Transverse colon (tissue), 4 donors: ENCODE measurements at places on chromosomes 5 and 9.

DNA sequence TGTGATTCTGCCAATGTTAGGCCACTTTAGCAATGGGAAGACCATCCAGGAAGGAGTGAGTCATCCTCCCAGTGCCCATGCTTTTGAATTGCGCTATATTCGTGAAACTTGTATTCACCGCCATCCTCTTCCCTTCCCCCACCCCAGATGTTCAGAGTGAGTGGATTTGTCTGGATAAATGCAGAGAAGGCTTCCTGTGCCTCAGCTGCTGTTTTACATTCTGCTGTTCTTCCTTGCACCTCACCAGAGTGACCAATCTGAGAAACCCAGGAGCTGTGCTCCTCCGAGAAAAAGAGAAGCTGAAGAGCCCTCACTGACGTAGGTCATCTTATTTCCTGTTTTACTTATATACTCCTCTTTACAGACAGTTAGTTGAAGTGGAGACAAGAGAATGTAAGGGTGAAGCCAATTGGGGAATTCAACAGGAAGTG, 24.6 kb upstream of the SVEP1 start:
- DNase-seq: no peak

GRCh38 chr5:172407241-172407691, 47.1 kb downstream of the SH3PXD2B start:
- no peak for DNase-seq

- DNase-seq: no peak
Observed at GRCh38 chr5:38831909-38832308, 13.9 kb upstream of the OSMR start.

DNA sequence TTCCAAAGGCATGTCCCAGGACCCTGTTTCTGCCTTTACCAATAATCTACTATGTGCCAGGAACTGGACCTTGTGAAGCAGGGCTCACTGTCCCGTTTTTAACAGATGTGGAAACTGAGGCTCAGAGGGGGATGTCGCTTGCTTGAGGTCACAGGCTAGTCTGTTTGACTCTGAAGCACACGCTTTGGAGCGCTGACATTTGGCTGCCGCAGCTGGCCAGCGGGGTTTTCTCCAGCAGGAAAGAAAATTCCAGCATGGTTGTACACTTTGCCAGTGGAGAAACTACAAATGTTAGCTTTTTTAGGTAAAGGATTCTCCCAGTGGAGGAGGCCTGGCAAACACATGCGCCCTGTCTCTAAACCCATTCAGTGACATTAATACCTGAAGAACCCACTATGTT, 50.5 kb downstream of the SH3PXD2B start:
- no peak for DNase-seq

- no peak for DNase-seq
Observed at GRCh38 chr5:94891972-94892371, 273.5 kb downstream of the SLF1 start.

DNA sequence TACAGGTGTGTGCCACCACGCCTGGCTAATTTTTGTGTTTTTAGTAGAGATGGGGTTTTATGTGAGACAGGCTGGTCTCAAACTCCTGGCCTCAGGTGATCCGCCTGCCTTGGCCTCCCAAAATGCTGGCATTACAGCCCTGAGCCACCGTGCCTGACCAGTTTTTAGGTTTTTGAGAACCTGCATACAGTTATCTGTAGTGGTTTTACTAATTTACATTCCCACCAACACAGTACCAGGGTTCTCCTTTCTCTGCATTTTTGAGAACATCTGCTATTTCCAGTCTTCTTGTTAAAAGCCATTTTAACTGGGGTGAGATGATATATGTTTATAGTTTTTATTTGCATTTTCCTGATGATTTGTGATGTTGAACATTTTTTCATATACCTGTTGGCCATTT, 12.8 kb downstream of the DMXL1 start:
- no peak for DNase-seq

- no peak for DNase-seq
Observed at GRCh38 chr5:39765366-39765765, 340.6 kb upstream of the DAB2 start.

DNA sequence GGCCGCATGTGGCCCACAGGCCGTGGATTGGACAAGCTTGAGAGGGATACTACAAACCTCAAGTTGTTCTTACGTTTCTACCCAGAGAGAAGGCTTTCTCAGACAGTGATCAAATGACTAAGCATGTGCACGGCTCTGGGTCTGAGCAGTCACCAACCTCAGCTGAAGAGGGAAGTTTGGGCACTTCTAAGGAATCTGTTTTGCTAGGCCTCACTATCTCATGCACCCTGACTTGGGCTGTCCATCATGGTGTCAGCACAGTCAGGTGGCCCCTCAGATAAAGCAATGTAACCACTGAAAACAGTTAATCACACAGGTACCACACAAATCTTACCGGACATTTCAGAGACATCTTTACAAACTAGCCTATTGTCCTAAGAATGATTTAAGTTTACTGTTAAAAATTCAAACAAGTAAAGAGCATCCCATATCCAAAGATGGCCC, 24.6 kb downstream of the CSF2 start:
- no peak for DNase-seq

- peak; percentile 67 for DNase-seq
Observed at GRCh38 chr9:75111019-75111622, 22.8 kb downstream of the OSTF1 start.

DNA sequence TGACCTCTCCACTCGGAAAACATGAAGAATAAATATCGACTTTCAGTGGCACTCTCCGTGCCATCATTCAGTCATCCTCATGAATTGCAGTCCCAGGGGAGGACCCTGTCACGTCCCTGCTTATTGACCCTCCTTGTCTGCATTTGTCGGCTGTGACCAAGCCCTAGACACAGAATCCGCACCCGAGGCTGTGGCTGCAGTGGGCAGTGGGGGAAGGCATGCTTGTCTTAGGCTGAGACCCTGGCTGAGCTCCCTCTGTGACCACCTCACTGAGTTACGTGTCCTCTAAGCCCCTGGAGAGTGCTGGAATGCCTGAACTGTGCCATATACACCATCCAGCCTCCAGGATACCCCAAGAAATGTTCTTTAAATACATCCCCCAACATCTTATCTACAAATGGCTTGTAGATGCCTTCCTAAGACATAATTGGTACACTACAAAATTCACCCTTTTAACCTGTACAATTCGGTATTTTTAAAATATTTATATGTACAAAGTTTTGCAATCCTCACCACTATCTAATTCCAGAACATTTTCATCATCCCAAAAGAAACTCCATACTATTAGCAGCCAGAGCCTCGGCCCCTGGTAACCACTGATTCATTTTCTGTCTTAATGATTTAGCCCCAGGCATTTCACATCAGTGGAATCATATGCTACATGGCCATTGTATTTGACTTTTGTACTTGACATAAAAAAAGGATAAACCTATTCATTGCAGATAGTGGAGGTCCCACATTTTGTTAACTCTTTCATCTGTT, 80.8 kb upstream of the ICE1 start:
- no peak for DNase-seq

DNA sequence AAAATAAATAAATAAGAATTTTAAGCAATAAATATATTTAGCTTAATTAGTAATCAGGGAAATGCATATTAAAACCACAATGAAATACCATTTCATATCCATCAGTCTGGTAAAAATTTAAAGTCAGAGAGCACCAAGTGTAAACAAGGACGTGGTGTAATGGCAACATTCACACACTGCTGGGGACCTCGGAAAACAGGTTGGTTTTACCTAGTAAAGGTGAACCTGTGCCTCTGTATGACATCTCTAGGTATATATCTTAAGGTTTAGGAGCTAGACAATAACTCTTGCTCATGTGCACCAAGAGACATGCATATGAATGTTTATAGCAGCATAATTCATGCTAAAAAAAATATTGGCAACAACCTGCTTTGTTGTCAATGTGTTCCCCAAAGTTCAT, 29.7 kb downstream of the FNBP1 start:
- no peak for DNase-seq

GRCh38 chr5:502325-503079, 21.7 kb downstream of the SLC9A3 start:
- DNase-seq: no peak

DNA sequence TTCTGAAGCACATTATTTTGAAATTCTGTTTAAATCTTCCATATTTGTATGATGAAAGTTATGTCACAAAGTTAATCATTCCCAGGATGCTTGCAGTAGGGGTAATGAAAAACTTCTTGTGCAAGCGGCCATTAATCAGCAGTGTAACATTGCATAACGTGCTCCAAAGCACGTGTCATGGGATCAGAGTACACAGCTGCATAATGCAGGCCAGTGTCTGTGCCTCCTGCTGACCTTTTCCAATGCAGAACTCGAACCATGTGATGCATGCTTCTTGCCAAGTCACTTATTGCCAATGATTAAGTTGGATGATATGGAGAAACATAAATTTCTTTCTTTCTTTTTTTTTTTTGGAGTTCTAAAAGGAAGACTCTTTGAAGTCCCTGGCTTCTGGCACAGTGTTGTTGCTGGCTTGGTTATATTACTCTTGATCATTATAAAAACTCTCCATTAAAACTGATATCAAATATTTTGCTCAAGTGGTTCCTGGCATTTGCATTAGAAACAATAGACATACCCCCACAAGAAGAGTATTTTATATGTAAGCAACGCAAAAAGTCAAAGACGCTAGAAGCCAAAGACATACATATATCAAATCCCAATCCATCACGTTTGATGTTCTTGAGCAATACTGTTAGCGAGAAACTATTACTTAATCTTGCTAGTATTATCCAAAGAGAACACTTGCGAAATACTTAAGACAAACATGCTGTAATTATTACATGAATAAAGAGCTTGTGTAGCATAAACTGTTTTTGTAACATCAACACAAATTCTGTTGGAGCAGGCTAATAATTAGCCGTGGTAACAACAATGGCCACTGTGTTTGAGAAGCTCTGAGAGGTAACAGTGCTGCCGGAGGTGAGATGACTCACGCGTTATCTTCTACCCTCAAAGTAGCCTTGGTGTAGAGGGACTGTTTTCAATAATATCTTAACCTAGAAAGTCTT, 164.2 kb downstream of the AUH start:
- DNase-seq: peak; percentile 85

DNA sequence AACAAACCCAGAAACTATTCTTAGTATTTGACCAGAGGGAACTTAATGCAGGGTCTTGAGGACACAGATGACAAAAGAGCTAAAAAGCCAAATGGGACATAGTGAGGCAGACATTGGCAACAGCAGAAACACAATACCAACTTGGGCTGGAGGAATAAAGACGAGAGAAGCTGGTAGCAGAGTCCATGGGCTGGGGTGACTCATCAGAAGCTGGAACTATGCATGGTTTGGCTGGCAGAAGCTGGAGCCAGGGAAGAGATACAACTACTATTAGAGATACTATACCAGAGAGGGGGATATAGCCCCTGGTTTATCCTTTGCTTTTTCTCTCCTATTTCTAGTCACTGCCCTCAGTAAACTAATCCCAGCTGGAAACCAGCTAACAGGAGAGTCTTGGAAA, 29.2 kb upstream of the DPYSL3 start:
- no peak for DNase-seq

GRCh38 chr9:115520646-115521045, 402.7 kb upstream of the TNC start:
- DNase-seq: no peak

DNA sequence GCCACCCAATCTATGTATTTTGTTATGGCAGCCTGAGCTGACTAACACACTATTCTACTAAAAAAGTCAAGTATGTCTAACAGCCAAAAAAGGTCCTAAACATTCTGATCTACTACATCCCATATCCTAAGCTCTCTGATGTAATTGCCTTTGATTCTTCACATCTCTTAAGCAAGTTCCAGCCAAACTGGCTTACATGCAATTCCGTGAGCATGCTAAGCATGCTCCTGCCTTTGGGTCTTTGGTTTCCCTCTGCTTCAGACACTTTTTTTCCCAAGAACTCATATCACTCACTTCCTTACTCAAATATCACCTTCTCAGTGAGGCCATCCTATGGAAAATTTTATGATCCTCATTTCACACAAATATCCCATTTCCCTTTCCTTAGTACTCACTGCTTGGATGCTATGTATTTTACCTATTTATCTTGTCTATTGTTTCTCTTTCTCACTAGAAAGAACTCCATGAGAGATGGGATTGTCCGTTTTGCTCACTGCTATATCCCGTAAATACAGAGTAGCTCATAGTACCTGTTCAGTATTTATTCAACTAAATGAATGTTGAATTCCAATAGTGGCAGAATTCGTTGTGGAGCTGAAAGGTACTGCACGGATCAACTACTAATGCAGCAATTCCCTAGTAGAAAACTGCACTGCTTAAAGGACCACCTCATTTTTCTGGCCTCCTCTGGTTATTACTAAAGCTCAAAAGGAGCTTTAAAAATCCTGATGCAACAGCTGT, 2.3 kb upstream of the SLC12A2 start:
- no peak for DNase-seq

GRCh38 chr9:65432051-65432450, 147.0 kb upstream of the FOXD4L5 start:
- no peak for DNase-seq

- DNase-seq: no peak
Observed at GRCh38 chr9:68498816-68499215, 41.9 kb downstream of the TMEM252 start.

DNA sequence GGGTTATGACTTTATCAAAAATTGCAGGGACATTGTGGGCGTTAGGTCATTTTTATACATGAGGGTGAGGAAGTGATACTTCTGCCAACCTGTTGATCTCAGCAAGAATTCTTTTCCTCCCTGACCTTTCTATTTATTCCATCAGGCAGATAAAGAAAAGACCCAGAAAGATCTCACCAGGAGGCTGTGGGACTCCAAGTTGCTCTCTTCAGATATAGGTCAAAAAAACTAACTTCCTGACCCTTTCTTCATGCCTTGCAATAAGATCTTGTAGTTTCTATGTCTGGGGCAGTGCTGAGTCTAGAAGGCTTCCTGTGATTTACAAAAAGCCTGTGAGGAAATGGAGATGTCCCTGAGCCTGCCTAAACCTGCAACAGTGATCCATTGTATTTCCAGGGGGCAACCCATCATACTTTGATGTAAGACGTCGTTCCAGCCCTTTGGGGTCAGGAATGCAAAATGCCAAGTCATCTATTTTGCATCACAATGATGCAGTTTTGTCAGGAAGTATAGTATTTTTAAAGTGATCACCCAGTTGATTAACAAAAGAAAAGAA, 22.0 kb upstream of the PIK3R1 start:
- no peak for DNase-seq

GRCh38 chr5:119315516-119315949, 40.3 kb upstream of the TNFAIP8 start:
- DNase-seq: no peak

DNA sequence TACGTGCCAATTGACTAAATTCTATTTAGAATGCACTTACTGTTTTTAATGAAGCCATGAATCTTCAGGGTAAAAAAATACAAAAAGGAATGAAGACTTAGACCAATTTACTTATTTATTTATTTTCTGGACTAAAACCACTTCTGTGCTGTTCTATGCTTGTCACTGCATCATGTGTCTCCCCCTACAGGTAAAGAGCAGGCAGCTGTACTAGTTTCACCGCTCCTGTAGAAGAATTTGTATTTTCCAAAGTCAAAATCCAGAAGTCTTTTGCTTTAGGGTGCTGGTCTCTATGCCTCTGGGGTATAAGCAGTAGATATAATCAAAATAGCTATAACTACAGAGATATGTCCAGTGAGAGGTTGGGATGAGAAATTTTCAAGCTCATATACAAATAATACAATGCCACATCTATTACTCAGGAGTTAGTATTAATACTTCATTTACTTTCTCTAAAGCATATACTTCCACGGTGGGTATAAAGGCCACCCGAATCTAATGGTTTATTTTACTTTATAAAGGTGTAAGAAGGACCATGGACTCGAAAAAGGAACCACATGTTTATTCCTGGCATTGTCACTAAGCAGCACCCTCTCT, 591.5 kb downstream of the RAB3C start:
- DNase-seq: no peak

- peak; percentile 46 for DNase-seq
Observed at GRCh38 chr9:83544002-83544698, 5.9 kb upstream of the FRMD3 start.

- no peak for DNase-seq
Observed at GRCh38 chr9:68895741-68896478, 118.0 kb downstream of the PRKACG start.
